ENCODE measurements at places on chromosomes 11 and 22.

DNA sequence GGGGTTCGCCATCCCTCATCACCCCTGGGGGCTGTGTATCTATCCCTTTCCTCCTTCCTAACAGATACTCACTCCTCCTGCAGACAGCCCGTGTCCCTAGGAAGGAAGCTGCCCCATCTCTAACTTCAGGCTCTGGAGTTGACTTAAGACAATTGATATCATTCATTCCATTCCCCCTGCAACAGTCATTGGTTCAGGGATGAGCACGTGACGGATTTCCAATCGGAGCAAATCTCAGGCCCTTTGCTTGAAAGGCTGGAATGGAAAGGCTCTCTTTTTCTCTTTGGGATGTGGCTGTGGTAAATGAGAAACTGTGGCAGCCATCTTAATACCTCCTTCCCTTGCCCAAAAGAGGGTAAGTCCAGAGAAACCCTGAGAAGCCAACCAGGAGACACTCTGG is 5.0 kb upstream of the SCUBE2 start:
- no peak for DNase-seq

- no peak for DNase-seq
Measured at GRCh38 chr11:122882857-122883645, 492 bp downstream of the JHY start.

DNA sequence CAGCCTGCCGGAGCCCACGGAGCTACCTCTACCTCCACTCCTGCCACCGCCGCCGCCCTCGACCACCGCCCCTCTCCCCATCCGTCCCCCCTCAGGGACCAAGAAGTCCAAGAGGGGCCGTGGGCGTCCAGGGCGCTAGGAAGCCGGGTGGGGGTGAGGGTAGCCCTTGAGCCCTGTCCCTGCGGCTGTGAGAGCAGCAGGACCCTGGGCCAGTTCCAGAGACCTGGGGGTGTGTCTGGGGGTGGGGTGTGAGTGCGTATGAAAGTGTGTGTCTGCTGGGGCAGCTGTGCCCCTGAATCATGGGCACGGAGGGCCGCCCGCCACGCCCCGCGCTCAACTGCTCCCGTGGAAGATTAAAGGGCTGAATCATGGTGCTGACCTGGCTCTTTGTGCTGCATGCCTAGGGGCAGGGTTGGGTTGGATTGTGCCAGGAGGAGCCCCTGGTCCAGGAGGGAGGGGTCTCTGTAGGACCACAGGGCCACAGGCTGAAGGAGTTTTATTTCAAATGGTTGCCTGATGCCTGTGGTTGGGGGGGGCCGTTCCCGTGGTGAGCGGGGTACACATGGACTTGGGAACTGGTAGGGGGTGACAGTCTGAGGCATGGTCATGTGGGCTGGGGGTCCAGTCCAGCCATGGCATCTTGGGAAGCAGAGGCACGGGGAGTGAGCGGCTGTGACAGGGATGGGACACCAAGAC is 2.3 kb downstream of the PTPRCAP start:
- no peak for DNase-seq

DNA sequence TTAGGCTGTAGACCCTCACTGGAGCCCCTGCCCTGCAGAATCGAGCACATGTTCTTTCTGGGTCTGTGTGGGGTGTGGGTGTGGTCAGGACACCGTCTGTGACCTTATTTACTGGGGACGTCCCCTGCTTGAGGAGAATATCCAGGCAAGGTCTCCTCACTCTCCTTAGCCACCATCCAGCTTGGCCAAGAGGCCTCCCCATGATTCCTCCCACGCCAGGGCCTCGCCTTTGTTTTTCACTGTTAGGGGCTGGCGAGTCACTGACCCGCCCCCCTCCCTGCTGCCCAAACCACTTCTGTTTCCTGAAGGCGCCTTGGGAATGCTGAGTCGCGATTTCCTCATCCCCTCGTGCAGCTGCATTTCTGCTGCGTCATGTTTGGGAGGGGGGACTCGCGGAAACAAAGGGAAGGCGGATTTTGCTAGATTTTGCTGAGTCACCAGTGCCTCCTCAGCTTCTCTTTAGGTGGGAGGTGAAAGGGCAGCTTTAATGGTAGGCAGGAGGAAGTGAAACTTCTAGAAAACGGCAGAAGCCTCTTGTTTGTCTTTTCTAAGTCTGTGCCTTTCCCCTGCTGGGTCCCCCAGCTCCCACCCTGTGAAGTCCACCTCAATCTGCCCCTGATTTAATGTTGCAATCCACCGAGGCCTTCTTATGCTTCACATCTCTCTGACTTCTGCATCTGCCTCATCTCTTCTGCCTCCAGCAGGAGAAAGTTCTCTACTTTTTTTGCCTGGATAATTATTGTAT is 4.0 kb upstream of the HMOX1 start:
- DNase-seq: peak; percentile 98

- DNase-seq: no peak
Measured at GRCh38 chr22:44638971-44639760, 62.8 kb upstream of the PRR5 start.

DNA sequence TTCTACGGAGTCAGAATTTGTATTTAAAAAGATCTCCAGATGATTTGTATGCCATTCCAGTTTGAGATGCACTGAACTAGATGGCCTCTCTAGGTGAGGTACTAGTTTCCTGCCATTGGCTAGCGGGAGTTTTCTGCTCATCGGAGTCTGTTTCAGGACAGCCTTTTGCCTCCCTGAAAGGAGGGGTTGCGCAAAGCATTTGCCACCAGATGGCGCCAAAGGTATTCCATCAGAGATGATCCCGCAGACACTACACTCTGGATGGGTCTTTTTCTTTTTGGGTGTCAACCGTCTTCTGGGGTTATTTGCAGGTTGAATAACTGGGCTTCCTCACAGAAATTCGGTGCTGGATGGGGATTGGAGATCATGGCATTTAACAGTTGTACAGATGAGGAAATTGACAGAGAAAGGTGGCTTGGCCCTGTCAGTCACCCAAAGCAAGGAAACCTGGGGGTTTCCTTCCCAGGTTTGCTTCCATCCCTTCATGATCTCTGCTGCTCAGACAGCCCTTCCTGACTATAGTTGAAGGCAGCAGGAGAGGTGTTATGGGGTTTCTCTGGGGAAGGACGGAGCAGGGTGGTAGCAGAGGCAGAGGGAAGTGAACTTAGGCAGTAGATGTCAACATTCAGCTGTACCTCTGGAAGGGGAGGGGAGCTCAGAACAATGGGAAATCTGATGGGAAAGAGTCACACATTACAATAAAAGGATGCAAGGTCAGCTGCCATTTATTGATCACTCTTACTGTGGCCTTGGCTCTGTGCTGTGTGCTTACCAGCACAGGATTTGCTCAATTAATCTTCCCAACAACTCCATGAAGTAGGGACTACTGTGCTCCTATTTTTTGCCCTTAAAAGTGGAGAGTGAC is 81.6 kb downstream of the CCDC81 start:
- peak; percentile 72 for DNase-seq

DNA sequence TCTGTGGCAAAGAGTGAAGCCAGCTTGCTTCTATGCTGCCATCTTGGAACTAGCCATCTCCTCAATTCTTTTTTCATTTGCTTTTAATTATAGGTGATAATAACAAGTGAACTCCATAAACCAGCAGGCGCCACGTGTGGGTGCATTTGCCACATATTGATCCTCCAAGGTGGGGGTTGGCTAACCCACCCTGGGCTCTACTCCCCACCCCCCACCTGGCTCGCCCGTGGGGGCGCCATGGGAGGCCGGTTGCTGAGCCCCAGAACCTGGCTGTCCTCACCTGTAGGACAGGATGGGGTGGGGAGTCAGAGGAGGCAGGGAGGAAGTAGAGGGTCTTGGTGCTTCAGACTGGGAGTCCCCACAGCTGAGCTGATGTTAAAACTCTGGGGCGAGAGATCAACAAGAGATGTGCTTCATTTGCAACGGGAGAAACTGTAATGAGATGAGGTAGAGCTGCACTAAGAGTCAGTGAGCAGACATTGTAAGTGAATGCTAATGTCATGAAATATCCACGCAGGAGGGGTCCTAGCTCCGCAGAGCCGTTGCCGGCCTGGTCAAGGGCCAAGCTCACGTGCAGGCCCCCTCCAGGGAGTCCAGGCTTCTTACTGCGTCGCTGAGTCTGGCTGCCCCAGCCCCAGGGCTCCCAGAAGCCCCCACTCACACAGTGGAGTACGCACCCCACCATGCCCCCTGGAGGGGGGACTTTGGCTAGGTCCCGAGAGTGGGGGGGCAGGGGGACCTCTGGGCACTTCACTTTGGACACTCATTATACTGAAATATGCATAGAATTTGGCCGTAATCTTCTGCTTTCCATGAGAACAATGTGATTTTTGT is 59.4 kb downstream of the BRD1 start:
- no peak for DNase-seq

- no peak for DNase-seq
Measured at GRCh38 chr22:33588860-33589259, 331.4 kb downstream of the LARGE1 start.

DNA sequence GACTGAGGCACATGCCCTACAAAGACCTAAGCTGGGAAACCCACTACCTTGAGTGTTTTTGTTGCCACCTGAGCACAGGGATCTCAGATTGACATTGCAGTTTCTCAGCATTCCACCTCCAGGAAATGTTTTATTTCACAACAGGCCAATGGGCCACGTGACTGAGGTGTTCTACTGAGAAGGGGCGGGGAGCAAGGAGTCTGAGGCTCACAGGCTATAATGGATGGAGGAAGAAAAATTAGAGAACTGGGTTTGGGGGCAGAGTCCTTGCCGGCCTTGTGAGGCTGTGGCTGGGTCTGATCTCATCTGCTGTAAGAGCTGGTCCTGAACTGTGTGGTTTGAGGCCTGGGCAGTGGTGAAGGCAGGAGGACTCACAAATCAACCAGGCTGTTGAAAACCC is 40.7 kb downstream of the ZNF202 start:
- DNase-seq: no peak

- DNase-seq: no peak
Measured at GRCh38 chr11:74139151-74139918, 31.5 kb downstream of the C2CD3 start.

DNA sequence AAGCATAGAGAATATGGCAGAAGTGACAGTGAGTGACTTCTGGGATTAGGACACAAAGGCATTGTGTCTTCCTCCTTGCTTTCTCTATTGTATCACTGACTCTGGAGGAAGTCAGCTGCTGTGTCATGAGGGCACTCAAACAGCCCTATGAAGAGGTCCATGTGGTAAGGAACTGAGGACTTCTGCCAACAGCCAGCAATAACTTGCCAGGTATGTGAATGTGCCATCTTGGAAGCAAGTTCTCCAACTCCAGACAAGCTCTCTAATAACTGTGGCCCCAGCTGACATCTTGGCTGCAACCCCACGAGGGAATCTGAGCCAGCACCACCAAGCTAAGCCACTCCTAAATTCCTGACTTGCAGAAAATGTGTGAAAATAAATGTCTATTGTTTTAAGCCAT is 83.6 kb upstream of the ZBED5 start:
- no peak for DNase-seq

- DNase-seq: no peak
Measured at GRCh38 chr11:28627690-28628255, 519.6 kb downstream of the METTL15 start.

GRCh38 chr11:111796696-111797095 is 30.5 kb upstream of the PPP2R1B start:
- no peak for DNase-seq

GRCh38 chr11:60563553-60564235 is 48.5 kb downstream of the MS4A13 start:
- DNase-seq: no peak

DNA sequence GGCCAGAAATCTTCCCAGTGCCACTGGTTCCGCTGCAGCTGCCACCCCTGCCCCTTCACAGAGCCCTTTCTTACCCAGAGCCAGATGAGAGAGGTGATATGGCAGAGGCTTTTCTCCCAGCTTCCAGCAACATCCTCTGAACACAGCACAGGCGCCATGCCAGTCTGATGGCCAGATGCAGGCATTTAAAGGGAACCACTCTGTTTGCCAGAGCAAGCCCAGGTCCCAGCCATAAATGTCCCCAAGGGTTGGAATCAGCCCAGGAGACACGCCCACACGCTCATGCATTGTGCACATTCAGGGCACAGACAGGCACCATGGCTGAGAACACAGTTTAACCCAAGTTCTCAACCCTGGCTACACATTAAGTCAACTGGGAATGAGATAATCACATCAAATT is 114.3 kb upstream of the CSNK2A3 start:
- DNase-seq: no peak

GRCh38 chr11:48031602-48032001 is 51.2 kb downstream of the PTPRJ start:
- no peak for DNase-seq

GRCh38 chr11:43579171-43579918 is 101.2 kb upstream of the HSD17B12 start:
- no peak for DNase-seq

DNA sequence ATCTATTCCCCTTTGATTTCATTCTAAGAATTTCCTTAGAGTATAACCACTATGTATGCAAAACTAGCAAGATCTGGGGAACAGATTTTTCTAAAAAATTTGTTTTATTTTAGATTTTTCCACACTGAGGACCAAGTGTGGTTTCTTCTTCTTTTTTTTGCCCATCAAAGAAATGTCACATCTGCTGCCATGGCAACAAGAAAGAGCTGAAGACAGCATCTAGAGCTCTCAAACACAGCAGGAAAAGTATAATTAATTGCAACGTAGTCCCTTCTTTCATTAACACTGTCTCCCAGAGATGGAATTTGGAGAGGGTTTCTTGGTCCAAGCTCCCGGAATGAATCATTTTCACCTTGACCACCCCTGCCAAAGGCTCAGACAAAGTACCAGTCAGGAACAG is 256.7 kb upstream of the CCDC90B start:
- no peak for DNase-seq

- no peak for DNase-seq
Measured at GRCh38 chr22:37509059-37509860, 10.0 kb downstream of the CARD10 start.

DNA sequence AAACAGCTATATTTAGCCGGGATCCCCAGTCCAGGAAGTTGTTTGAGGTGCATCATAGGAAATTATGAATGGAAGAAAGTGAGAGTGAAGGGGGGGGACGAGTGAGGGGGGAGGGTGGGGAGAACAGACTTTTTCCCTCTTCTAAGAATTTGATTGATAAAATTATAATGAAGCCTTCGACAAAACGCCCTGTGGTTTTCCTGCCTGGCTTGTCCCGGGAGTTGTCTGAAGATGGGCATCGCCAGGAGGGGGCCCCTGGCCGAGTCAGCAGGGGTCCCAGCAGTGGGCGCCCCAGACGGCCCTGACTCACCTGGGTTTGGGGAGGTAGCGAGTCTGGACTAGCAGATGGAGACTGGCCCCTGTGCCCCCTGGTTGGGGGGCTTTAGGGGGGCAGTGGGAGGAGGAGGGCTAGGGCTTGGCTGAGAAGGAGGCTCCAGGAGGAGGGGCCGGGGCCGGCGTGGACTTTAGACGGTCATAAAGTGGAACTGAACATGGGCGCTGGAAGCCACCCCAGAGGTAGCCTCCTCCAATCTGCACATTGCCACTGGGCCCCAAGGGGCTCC is 336 bp upstream of the LIF start:
- DNase-seq: no peak

DNA sequence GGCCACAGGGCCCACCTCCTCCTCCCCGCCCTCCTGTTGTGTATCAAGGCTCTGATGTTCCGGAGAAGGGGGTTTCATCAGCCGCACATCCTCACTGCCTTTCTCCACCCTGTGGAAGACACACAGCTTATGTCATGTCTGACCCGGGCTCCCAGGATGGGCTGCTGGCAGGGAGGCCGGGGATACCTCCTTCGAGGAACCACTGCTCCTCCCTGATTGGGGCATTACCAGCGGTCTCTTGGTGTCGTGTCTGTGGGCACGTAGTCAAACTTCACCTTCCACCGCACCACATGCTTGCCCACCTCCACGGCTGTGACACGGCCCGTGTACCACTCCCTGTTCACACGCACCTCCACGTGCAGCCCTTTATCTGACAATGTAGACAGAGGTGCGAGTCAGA is 35.9 kb downstream of the MORC2 start:
- DNase-seq: no peak

Data from smooth muscle cell of the brain vasculature (primary cell).